ENCODE measurements at places on chromosomes 12 and 14. TPM values are rescaled to one million over a fixed set of nuclear protein-coding genes. Genes with fewer than 3 reads are reported as not detected.

Gene KRT2
- not detected for polyA plus RNA-seq

Gene TXNDC16
- polyA plus RNA-seq: 1.4 TPM

Gene KRT75
- not detected for polyA plus RNA-seq

Gene STRAP
- polyA plus RNA-seq: 164 TPM

Gene FOXG1
- polyA plus RNA-seq: not detected

Gene TMX1
- 40.4 TPM for polyA plus RNA-seq
